Subcutaneous adipose tissue (tissue), 4 donors: ENCODE measurements at places on chromosomes 3 and 15. TPM values are rescaled to one million over a fixed set of nuclear protein-coding genes. Genes with fewer than 3 reads are reported as not detected.

The ACTC1 gene
- 0.44 TPM for total RNA-seq

The GP9 gene
- total RNA-seq = not detected

The HHATL gene
- 0.17 TPM for total RNA-seq

The HRG gene
- not detected for total RNA-seq

The SAMD7 gene
- total RNA-seq = not detected

The AHSG gene
- not detected for total RNA-seq

The OR5K2 gene
- not detected for total RNA-seq
